ENCODE measurements at places on chromosomes 7 and 10.

- no peak for DNase-seq
These were observed 399 bp upstream of the OGDHL start for GRCh38 chr10:49762566-49762877.

- DNase-seq = no peak
These were observed 151.4 kb downstream of the CDH23 start for GRCh38 chr10:71547876-71548846.

DNA sequence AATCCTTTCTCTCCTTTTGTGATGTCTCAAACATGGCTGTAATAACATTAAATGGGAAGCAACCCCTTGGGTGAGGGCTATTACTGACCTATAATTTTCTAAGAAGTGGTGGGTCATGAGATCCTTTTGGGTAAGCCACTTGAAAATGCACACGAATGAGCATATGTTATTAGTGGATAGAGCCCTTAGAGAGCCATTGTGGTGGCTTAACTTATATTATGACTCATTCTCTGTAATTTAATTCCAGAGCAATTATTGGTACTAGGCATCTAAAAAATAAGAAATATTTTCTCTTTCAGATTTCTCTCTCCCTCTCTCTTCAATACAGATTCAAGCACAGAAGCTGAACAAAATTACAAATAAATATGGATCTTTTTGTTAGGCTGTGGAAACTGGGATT lies 1177.4 kb upstream of the PHF14 start:
- no peak for DNase-seq

DNA sequence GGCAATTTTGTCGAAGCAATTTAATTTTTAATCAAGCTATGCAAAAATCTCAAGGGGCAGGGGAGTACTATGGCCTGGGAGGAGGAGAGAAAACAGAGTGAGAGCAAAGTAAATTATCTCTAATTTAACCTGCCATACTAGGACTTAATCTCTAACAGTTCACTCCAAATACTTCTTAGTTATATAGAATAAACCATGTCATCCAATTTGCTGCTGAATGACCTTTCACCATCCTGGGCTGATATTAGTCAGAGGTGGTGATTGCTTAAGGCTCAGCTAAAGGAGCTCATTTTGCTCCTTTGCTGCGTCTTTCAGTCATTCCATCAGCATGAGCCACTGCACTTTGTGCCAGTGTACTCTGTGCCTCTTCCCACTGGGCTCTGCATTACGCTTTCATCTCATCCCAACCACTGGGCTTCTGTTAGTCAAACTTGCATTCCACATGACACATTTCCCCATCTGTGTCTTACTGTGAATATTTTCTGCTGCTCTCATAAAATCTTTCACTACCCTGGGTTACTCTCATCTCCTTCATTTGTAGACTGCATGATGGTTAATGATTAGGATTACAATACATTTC lies 84.3 kb downstream of the CD36 start:
- no peak for DNase-seq

- DNase-seq = no peak
These were observed 30.3 kb upstream of the MET start for GRCh38 chr7:116641551-116642153.

DNA sequence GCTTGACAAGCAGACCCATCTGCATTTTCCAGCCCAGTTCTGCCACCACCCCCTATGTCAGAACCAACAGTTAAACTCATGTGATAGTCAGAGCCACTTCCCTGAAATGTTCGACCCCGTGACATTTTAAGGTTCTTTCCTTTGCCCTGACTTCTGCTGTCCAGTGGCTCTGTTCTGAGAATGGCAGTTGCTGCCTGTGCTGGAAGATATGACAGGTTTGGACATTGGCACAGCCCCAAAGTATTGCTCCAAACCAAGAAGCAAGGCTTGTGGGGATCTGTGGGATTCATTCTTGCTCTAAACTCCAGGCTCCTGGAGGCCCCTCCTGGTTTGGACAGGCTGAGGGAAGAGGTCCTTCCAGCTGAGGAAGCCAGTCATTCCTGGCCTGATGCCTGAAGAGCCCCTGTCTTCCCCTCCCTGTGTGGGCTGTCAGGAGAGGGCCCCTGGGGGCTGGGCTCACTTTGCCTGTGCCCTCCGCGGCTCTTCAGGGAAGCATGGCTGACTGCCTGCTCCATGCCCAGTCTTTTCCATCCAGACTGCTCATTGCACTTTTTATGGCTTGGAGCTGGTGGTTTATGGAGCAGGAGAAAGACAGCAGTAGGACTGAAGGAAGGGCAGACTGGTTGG lies 138.0 kb downstream of the CDH23 start:
- no peak for DNase-seq

DNA sequence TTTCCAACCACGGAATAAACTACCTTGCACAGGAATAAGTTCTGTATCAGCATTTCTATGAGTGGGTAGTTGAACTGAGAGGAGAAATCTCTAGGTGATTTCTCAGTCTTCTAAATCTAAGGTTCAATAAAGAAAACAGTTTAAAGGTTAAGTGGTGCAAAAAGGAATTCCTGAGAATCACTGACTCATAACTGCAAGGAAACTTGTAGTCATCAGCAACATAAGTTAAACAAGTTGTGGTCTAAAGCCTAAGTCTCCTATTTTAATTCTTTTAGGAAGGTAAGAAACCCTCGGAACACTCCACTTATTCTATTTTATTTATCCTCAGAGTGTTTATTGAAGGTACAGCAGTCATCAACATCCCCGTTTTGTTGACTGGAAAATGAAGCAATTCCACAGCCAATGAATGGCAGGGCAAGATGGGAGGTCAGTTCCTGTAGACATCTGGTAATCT lies 92.4 kb upstream of the PIK3CG start:
- no peak for DNase-seq

- no peak for DNase-seq
These were observed 40.5 kb downstream of the HTR7 start for GRCh38 chr10:90817128-90817889.

DNA sequence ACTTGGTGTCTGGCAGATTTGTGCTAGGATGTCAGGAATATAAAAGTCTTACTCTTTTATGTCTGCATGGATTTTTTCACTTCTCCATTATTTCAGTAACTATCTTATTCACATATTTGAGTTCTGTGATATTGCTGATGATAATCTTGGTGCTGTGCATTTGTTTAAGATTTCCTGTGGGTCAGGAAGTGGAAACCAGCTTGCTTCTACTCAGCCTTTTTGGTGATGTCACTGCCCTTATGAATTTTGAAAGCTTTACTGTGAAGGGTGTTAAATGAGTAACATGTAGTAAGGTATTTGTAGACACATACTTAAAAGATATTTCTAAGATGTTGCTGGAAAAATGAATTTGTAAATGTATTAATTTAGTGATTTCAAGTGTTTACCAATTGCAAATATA lies 69.5 kb upstream of the VOPP1 start:
- no peak for DNase-seq

GRCh38 chr10:95308389-95309302 lies 17.8 kb upstream of the PDLIM1 start:
- DNase-seq = no peak

DNA sequence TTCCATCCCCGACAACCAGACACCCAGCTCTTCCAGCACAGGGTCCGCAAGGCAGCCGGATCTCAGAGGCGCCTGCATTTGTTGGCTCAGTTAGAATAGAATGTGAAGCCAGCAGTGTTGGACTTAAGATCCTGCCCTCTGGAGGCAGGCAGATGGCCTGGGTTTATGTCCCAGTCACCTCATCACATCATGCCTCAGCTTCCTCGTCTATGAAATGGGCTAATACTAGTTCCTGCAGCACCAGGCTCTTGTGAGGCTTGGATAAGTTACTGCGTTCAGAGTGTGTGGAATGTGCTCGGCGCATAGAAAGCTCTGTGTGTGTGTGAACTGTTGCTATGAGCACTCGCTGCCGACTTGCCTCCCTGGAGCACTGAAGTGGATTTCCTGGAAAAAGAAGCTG lies 202.5 kb upstream of the GPR26 start:
- no peak for DNase-seq

DNA sequence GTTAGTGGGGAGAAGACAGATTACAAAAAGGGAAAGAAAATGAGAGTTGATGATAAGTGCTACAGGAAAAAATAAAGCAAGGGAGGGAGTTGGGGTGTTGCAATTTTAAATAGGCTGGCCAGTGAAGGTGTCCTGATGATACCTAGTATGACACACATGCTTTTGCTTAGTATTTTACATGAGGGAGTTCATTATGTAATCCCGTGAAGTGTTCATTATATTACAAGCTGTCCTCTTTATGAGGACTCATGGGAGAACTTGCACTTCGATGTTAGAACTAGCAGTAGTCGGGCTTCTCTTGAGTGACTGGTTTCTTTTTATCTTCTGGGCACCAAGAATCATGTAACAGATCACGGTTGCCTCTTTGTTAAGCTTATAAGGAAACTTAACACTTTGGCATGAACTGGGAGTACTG lies 102.3 kb upstream of the MTPN start:
- no peak for DNase-seq

GRCh38 chr7:34236057-34236456 lies 330.7 kb downstream of the BMPER start:
- no peak for DNase-seq

DNA sequence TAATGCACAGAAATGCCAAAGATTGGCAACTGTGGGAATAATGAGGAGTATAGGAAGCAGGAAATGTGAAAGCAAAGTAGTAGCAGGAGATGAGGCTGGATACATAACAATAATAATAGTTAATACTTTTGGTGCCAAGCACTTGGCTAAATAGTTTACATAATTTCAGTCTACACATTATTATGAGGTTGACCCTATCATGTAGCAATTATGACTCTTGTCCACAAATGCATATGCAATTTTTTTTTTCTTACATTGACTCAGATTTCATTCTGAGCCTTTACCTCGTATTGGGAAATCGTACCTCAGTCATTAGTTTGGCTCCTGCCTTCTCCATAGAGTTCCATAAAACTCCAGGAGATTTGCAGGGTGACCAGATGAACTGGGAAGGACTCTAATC lies 219.9 kb downstream of the SUGCT start:
- no peak for DNase-seq

GRCh38 chr7:47581438-47581803 lies 490 bp downstream of the TNS3 start:
- DNase-seq = no peak

- DNase-seq = no peak
These were observed 58.3 kb downstream of the MICALL2 start for GRCh38 chr7:1401011-1401410.

DNA sequence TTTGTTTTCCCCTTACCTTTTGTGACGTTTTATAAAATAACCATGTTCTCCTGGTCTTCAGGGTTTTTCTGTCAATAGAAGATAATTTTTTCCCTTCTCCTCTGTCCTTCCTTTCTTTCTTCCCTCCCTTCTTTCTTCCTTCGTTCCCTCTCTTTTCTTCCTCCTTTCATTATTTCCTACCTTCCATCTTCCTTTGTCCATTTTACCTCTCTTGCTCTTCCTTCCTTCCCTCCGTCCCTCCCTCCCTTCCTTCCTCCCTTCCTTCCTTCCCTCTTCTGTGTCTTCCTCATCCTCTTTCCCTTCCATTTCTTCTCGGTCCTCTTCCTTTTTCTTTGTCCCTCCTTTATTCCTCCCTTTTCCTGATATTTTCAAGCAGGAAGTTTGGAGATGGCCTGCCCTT lies 128.2 kb downstream of the TEX36 start:
- DNase-seq = no peak

GRCh38 chr7:37741776-37742175 lies 58.2 kb downstream of the GPR141 start:
- DNase-seq = no peak

- no peak for DNase-seq
These were observed 332.5 kb upstream of the ETV1 start for GRCh38 chr7:14321947-14322346.

DNA sequence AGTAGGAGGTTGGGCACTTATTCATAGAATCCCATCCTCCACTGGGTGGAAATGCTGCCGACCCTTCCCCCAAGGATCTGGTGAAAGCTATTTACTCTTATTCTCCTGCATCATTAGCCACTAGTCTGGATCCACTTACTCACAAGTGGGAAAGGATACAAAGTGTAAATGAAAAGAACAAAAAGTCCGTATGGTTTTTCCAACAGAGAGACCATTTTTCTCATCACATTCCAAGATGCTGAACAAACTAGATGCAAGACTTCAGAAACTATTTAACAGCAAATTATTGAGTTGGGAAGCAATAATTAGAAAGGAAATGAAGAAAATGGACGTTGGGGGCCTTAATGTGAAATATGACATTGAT lies 242.4 kb upstream of the GLI3 start:
- no peak for DNase-seq

DNA sequence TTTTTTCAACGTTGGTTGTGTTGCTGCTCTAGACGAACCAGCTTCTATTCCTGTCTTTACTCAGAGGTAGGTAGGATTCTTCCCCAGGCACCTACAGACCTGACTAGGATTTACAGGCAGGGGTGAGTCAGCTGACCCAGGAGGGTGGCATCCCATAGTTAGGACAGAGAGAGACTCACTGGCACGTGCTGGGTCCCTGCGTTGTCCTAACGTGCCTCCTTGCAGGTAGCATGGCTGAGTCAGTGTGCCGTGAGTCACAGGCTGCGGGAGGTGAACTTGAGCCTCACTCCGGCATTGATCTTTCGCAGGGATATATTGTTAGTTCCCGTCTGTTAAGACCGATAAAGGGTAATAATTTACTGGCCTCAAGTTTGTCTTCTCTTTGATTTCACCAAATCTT lies 96.5 kb downstream of the PFKFB3 start:
- DNase-seq = no peak

DNA sequence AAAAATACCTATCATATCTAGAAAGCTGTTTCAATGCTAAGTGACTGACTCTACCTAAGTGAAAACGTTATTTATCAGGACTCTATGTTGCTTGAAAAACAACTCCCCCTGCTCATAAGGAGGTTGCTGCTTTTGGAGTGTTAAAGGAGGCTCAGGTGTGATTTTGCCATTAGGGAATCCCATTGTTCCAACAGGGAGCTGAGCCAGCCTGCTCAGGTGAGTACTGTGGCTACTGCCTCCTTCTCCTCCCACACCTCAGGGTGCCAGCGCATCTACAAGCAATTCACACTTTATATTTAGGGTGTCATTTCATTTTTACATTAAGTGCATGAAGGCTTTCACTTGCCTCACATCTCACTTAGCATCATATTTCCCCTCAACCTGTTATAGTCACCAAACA lies 84.7 kb downstream of the SEM1 start:
- no peak for DNase-seq

DNA sequence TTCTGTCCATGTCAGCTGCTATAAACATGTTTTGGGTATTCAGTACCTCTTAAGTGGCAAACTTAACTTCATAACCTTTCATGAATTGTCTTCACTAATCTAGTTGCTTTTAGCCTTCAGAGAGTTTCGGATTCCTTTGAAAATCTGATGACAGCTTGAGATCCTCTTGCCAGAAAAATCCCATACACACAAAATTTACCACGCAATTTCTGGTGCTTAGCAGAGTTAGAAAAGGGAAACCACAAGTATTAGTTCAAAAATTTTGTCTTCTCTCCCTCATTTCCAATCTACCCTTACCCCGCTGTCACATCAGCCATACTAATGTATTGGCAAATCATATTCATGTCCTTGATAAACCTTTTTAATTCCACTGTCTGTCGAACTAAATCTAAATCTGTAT lies 72.7 kb upstream of the TMEM106B start:
- DNase-seq = no peak

DNA sequence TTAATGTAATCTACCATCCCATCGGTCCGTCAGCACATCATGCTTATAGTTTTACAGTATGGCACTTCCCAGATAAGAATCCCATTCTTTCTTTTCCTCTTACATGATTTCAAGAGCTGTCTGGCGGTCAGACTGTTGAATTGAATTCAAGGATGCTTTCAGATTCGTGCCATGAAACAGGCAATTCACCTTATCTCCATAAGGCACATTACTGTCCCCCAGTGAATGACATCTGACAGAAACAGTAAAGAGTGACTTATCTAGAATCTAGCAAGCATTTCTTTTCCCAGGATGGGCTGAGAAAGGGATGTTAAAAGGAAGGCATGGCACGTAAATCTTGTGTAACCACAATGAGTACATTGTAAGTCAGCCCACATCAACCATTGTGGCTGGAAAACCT lies 61.1 kb upstream of the SEM1 start:
- no peak for DNase-seq
